ENCODE measurements at places on chromosomes 11 and 22.

DNA sequence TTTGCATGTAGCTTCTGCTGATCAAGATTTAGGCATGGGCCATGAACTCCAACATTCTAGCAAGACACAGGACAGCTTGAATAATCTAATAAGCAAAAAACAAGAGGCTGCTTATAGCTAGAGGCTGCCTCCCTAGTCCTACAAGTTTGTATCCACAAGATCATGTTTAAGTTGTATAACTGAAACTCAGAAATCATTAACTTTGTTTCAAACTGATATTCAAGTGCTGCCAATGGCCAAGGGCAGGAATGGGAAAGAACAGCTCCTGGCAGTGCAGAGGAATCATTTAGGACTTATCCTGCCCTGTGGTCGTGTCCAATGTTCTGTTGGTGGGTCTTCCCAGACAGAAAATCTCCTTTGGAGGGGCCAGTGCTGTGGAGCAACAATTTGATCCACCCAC, 209.6 kb upstream of the DDI1 start:
- no peak for DNase-seq

GRCh38 chr11:34053161-34053686, 1.7 kb downstream of the CAPRIN1 start:
- DNase-seq, result peak; percentile 82

DNA sequence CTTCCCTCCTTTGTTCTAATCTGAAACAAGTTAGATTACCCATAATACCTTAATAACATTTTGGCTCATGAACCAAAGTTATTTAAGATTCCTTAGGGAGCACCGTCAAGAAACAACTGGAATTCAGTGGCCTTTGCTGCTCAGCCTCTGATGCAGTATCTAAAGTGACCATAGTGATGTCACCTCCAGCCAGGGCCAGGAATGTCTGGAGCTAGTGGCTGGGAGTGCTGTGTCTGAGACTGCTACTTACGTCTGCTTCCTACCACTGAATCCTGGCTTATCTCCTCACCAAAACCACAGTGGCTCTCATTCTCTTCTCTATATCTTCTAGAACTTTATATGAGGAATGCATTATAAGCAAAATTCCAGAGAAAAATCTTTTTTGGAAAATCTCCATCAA, 658.0 kb downstream of the DLG2 start:
- DNase-seq, result no peak

- DNase-seq, result peak; percentile 38
Observed at GRCh38 chr11:77710358-77710757, 72.8 kb upstream of the CLNS1A start.

DNA sequence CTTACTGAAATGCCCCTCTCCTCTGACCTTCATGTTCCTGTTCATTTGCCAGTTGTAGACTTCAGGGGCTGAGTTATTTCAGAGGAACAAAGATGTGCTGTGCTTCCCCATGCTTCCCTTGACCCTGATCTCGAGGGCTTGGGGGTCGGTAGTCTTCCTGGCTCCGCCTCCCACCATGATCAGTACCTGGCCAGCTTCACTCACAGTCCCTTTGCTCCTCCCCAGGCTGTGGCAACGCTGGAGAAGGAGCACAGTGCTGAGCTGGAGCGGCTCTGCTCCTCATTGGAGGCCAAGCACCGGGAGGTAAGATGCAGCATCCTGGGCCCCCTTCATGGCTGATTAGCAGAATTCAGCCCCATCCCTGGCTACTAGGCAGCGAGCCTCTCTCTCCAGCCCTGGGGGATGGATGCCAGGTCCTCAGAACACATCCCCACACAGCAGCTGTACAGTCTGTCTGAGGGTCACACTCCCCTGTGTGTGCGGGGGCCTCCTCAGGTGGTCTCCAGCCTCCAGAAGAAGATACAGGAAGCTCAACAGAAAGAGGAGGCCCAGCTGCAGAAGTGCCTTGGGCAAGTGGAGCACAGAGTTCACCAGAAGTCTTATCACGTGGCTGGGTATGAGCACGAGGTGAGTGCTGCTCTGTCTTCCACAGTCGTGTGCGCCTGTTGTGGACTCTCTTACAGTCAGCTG, 64.5 kb downstream of the CEP164 start:
- DNase-seq, result no peak

- no peak for DNase-seq
Observed at GRCh38 chr11:22828373-22828772, 1.2 kb downstream of the SVIP start.

DNA sequence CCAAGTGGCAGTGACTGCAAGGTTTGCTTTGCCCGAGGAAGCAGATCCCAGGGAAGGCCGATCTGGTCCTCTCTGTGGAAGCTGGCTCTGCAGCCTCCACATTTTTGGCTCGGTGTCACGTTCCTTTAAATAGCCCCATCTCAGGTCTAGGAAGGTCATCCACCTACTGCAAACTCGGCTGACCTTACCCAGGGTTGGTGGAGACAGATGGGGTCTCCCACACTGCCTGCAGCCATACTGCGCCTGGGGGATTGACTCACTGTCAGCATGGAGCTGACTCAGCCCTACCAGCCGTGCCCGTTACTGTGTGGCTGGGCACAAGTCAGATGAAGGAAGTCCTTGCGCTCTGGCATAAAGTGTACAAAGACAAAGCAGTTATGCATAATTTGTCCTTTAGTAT, 16.9 kb downstream of the CDPF1 start:
- no peak for DNase-seq

- DNase-seq, result no peak
Observed at GRCh38 chr22:27222178-27222577, 564.8 kb downstream of the MIAT start.

DNA sequence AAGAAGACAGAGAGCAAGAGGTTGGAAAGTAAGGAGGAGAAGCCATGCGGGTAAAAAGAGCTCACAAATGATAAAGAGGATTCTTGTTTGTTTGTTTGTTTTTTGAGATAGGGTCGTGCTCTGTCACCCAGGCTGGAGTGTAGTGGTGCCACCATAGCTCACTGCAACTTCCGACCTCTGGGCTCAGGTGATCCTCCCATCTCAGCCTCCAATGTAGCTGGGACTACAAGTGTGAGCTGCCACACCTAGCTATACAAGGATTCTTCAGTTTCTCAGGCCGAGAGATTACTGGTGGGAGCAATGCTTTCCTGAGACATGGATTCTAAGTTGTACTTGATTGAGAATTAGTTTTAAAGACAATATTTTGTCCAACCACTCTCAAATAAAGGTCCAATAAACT, 55.6 kb downstream of the CLTCL1 start:
- no peak for DNase-seq

DNA sequence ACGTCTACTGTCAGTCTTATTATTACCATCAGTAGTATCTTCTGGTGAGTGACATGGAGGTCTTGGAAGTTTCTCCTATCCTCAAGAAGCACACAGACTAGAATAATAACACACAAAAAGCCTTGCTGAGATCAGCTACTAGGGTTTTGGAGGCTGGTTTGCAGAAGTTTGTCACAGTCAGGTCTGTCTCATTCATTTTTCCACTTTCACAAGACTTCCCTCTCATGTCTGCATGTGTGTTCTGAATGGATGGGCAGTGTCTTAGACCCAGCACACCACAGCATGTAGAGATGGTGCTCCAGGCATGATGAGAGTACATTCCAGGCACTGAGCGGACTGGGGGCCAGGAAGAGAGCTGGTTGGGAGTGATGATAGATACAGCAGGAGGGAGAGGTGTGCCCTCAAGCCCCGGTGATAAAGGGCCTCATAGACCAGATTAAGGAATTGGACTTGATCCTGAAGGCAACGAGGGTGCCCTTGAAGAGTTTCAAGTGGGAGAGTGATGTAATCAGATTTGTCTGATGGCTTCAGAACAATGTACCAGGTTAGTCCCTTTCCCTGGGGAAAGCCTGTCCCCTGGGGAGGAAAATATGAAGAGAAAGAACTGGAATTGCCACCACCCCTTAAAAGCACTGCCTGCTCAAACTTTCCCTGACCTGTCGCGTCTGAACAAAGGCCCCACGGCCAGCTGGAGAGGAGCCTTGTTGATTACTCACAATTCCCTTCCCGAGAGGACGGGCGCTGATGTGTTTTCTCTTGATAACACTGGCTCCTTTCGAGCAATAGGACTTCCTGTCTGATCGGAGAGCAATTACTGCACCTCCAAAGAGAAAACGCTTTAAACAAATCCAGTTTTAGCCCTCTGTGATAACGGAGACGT, 45.1 kb upstream of the LMO2 start:
- peak; percentile 64 for DNase-seq

- DNase-seq, result no peak
Observed at GRCh38 chr11:107631931-107632330, 41.0 kb downstream of the ELMOD1 start.

DNA sequence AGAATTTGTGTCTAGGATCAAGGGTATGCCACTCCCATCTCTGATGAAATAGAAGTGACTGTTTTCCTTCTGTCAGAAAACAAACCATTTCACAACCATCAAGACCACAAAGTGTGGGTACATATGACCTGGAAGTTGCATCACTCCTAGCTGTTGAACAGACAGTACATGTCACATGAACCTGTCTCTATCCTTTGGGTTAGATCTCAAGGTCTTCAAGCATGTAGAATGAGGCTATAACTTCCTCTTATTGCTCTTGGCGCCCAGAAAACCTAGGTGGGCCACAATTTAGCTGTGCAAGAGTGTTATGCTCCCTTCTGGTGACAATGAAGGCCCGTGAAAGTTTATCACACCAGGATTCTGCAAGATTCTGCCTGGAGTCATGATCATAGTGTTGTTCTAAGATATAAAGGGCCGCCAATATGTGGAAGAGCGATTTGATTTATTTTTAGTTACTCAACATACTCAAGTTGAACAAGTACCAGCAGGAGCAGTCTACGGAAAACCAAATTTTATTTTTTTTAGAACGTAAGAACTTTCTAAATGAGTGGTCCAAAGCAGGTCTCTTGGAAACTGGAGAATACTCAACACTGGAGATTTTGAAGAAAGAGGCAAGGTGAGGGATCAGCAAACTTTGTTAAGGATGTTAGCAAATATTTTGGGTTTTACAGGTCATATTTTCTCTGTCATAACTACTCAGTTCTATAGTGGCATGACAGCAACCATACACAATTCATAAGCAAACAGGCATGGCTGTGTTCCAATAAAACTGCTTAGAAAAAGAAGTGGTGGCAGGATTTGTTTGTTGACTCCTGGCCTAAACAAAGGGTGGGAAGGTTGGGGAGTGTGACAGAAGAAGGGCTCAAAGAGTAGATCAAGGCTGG, 101.8 kb downstream of the USP35 start:
- peak; percentile 45 for DNase-seq

GRCh38 chr11:74627381-74627780, 35.0 kb downstream of the POLD3 start:
- DNase-seq, result no peak

GRCh38 chr11:71078482-71078881, 173.9 kb downstream of the SHANK2 start:
- DNase-seq, result no peak

DNA sequence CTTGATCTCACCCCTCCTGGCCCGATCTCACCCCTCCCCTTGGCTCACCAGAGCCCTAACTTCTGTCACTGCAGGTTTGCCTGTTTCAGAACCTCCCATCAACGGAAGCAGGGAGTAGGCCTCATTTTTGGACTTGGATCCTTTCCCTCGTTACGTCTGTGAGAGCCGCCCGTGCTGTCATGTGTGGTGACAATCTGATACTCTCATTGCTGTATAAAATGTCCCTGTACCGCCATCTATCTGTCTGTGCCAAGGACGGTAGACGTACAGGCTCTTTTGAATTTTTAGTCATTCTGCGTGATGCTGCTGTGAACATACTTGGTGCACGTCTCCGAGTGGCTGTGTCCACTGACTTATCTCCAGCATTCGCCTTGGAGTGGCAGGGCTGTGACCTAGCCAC, 1163.1 kb downstream of the BRD1 start:
- no peak for DNase-seq

DNA sequence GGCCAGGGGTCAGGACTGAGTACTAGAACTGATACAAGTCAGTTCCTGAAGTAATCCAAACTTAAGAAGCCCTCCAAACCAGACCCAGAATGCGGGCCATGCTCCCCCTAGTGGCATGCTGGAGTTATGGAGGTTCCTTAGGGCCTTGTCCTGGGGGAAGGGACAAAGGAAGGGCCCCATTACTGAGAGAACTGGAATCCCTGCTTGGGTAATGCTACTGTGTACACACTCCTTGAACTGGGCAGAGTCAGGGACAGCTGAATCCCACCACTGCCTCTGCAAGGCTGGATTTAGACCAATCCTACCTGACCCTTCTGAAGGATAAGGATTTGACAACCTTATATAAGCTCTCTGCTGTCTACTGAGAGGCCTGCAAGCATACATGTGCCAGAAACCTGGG, 97.3 kb upstream of the AKIP1 start:
- DNase-seq, result peak; percentile 89

DNA sequence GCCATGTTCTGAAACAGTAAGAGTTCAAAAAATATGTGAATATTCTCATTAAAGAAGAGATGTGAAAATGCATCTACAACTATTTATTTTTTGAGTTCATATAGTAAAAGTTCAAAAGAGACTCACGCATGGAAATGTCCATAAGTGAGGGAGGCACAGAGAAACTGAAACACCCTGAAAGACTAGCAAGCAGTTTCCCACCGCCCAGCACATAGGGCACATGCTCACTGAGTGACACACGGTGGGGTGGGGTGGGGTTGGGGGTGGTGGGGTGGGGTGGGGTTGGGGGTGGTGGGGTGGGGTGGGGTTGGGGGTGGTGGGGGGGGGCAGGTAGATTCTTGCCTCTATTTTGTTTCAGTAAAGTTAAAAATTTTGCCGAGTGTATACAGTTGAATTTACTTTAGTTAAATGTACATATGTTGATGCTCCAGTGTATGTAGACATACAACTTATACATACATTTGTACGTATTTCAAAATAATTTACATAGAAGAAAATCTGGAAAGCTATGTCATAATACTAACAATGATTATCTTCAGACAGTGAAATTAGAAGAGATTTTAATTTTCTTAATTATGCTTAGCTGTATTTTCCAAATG, 6.3 kb downstream of the CCDC34 start:
- no peak for DNase-seq

DNA sequence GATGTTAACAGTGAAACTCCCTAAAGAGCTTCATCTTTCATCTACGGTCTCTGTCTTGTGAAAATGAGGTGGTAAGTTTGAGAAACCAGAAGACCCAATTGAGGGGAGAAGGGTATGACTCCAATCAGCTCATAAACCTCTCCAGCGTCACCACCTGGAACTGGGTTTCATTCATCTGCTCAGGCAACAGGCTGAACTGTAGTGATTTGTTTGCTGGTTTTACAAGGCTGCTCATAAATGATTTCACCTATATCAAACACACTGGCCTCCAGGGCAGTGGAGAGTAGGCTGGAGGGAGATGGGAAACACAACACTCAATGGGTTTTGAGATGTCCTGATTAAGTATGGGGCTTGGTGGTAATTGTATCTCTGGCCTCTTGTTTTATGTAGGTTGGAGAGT, 79.0 kb downstream of the EFCAB6 start:
- DNase-seq, result no peak

DNA sequence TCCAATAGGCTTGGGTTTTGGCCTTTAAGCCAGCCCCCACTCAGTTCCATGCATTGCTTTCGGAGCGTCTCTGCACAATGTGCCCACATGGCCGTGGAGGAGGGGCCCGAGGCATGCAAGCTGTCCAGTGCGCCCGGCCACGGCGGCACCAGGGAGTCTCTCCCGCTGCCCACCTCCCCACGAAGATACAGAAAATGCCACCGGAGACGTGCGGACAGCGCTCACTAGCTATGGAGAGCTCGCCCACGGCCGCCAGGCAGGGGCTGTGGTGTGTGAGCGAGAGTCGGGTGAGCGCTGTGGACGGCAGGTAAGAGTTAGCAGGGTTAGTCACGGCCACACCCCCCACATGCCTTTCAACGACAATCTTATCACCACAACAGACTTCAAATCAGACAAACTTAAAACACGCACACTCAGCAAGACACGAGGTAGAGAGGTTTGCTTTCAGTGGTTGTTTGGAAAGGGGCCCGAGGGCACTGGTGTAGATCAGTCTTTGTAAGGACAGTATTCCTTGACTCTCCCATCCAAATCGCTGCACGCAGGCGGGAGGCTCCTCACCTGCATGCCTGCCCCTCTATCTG, 18.7 kb upstream of the BID start:
- DNase-seq, result no peak
